Cortex of kidney (tissue), 1 donor: ENCODE measurements at places on chromosomes 2 and 18.

GRCh38 chr18:44134447-44134846 lies 546.2 kb upstream of the SETBP1 start:
- DNase-seq: no peak

- DNase-seq: no peak
Observed at GRCh38 chr2:126761981-126762878, 106.3 kb downstream of the GYPC start.

- DNase-seq: no peak
Observed at GRCh38 chr2:168649562-168649961, 152.9 kb upstream of the NOSTRIN start.

DNA sequence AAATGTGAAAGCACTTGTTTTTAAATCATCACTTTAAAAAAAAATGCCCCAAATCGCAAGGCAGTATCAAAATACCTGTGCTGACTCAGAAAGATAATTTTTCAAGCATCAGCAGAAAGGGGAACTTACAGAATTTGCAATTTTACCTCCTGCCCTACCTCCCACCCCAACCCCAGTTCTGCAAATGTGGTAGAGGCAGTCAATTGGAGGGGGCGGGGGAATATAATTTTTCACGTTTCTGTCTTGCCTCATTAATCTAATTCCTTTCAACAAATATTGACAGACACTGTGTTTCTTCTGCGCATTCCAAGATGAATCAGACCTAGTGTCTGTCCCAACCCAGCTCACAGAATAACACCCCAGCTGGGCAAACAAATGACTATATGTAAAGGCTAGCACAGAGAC lies 76.8 kb downstream of the ALPK2 start:
- DNase-seq: no peak

DNA sequence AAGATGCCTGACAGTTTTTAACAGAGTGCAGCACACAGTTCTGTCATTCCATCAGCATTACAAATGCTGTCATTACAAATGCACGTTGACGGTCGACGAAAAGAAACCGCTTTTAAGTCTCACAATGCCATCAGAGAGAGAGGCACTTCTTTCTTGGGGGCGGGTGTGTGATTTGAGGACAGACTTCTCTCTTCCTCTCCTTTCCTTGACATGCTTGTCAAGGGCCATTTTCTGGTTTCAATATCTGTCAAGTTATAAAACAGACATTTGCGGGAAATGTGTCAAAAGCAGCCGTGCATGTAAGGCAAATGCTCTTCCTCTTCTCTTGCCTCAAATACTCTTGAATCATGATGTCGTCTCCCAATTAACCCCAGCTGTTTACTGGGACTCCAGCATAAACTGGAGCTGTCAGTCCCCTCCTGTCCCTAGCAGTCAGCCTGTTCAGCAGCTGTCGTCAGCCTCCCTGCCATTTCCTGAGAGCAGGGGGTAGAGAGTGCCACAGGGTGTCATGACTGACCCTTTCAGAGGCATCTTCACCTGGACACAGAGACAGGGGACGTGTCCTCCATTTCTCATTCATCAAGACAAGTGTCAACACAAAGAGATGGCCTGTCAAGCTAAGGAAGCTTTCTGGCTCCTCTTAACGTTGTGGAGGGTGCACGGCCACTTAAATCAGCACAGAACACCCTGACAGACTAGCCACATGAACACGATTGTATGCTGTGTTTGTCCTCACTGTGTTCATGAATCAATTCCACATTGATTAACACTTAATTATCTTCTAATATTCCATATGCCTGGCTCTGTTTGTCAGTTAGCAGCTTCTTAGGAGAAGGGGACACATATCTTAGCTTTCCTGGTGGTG lies 305.4 kb upstream of the RAB6C start:
- DNase-seq: no peak

DNA sequence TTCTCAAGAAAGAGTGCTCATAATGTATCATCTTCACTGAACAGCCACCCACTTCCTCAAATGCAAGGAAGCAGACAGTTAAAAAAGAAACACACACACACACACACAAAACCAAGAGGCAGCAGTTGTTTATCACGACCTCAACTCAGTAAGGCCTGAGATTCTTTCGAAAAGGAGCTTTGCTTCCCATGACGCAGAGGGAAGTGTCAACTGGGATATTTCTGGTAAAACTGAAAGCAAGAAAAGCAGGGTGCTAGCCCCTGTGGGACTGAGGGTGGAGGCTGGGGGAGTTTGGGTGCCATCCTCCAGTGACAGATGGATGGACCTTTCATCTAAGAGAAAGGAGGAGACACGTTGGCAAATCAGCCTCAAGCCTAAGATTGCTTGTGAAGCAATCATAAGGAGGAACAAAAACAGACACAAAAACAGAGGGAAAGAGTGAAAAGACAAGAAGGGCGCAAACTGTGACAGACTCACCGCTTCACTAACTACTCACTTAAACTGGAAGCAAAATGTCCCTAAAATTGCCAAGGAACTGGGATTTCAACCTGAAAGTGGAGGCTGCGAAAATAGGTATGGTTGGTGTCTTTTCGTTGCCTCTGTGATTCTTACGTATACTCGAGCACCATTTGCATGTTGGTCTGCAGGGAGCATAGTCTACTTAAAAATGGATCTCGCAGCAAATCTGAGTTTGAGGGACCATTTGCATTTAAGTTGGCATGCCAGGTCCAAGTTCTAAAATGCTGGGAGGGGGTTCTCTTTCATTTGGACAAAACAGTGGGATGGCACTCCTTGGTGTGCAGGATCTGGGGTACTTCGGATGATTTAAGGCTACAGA lies at the start of gene ARHGAP25:
ARHGAP25 (plus strand) TSS at position 124 of the 838 bp plus-strand sequence; CDS start at position 513, 389 bp downstream.
- no peak for DNase-seq

DNA sequence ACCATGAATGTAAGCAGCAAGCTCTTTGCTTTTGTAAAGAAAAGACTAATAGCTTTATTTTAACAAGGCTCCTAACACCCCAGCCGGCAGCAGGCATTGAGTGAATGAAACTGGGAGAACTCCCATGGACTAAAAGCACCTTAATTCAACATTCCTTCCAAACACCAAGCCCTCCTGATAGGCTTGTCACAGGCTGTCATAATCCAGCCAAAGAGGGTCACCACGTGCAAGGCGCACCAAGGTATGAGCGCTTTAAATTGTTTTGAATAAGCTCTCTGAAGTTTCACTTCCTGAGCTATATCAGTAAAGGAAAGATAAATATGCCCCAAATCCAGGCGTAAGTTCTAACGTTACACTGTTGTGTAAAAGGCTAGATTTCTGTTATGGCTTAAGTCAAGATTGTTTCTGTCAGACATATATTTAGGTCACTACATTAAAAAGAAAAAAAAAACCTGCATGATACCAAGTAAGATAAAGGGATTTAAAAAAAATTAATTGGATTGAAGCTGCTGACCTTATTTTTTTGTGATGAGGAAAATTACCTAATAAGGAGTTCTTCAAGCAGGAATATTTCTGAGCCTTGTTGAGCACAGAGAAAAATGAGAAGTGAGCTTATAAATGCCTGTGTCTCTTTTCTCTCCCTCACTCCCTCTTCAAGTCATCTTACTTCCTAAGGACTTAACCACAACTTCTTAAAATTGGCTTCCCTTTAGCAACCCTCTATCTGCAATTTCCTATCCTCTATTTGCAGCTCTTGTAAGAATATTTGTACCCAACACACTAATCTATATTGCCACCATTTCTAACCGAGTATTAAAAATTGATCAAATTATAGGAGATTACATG lies 136.1 kb upstream of the NRP2 start:
- no peak for DNase-seq

DNA sequence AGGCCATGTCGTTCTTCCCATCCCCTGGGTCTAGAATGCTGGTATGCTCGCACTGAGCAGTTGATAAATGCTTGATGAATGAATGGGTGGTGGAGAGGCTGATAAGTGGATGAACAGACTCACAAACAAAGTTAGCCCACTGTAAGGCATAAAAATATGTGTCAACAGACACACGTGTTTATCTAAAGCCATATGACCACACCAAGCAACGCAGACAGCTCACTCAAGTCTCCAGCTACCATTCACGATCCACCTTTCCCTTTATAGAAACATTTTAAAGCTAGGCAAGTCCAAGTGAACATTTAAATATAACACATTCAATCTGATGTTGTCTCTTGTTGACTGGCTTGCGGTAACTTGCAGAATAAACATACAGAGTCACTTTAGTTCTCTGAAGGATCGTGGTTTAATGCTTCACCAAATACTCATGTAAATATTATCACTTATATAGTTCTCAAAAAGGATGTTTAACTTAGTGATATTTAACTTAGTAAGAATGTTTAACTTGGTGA lies 105.5 kb downstream of the NOL10 start:
- DNase-seq: no peak

DNA sequence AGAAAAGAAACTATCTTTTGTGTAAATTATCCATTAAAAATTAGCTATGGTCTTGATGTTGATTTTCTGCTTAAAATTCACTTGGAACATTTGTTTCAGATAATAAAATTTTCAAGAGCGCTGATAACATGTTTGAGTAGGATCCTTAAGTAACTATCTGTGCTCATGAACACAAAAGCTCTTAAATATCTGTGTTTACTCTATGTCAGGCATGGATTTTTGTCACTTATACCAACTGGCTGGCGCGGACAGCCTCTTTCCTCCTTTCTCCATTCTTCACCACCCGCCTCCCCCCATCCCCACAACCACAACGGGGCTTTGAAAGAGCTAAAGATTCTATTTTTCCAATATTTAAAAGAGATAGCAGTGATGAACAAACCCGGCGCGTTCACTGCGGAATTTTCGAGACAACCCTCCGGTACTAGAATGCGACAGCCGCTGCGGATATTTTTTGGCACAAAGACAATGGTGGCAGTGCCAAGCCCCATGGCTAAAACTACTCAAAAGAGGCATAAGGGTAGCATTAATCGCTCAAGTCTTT lies 181.5 kb downstream of the TCF4 start:
- DNase-seq: no peak

DNA sequence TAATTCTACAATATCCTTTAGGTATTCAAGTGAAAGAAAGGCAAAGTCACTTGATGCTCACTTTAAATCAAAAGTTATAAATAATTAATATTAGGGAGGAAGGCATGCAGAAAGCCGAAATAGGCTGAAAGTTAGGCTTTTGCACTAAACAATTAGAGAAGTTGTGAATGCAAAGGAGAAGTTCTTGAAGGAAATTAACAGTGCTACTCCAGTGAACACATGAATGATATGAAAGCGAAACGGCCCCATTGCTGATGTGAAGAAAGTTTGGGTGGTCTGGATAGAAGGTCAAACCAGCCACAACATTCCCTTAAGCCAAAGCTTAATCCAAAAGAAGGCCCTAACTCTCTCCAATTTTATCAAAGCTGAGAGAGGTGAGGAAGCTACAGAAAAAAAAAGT lies 103.1 kb upstream of the CXCR4 start:
- DNase-seq: no peak

- DNase-seq: no peak
Observed at GRCh38 chr2:230784795-230785194, 72.2 kb downstream of the CAB39 start.

GRCh38 chr2:20617892-20618467 lies 32.9 kb downstream of the HS1BP3 start:
- no peak for DNase-seq

GRCh38 chr2:240252191-240252871 lies 111.9 kb upstream of the OTOS start:
- DNase-seq: no peak

GRCh38 chr2:109440499-109441156 lies 173.1 kb downstream of the SEPTIN10 start:
- DNase-seq: no peak

- DNase-seq: no peak
Observed at GRCh38 chr18:47251289-47252120, at the start of gene SKOR2. Gene SKOR2 (minus strand): TSS chr18:47251660. CDS start chr18:47249183, 2,477 bp downstream.
